H1 (cell line): ENCODE measurements at places on chromosomes 2 and 18.

GRCh38 chr2:59250307-59250677 lies 1009.2 kb upstream of the FANCL start:
- no peak for DNase-seq

GRCh38 chr18:76491473-76491775 lies 3.6 kb downstream of the ZNF516 start:
- DNase-seq: no peak

GRCh38 chr2:99984799-99985515 lies 157.4 kb downstream of the AFF3 start:
- no peak for DNase-seq

DNA sequence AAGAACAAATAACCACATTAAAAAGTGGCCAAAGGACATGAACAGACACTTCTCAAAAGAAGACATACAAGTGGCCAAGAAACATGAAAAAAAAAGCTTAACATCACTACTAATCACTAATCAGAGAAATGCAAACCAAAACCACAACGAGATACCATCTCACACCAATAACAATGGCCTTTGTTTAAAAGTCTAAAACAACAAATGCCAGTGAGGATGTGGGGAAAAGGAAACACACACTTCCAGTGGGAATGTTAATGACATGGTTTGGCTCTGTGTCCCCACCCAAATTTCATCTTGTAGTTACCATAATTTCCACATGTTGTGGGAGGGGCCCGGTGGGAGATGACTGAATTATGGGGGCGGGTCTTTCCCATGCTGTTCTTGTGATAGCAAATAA lies 147.1 kb downstream of the GALNT1 start:
- DNase-seq: no peak

GRCh38 chr18:35983147-35983546 lies 10.7 kb downstream of the RMP24 start:
- no peak for DNase-seq

GRCh38 chr2:242063850-242064249 lies 194.3 kb downstream of the RTP5 start:
- no peak for DNase-seq
